ENCODE measurements at places on chromosomes 3 and 15.

DNA sequence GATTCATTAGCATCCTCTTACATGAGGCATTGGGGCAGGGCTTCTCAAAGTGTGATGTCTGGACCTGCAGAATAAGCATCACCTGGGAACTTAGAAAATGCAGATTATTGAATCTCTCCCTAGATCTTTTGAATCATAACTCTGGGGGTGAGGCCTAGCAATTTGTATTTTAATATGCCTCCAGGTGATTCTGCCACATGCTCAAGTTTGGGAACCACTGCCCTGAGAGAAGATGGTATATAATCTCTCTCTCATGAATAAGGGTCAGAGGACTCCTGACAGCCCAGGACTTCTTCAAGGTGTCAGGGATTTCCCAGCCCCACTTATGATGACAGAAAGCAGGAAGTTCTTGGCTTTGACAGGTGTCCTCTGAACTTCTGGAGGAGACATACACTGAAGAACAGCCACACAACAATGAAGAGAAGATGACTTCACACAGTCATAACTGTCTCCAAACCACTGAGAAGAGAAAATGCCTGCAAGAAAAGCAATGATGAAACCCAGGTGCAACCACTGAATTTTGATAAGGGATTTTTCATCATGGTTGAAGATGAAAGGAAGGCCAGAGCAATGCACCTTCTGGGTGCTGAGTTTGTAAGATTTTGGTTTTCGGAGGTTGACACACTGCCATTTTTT lies 211.9 kb upstream of the MRPL3 start:
- no peak for DNase-seq

- DNase-seq = no peak
Measured at GRCh38 chr3:151383956-151384355, 597 bp downstream of the P2RY12 start.

- no peak for DNase-seq
Measured at GRCh38 chr15:31439328-31439727, 112.7 kb downstream of the KLF13 start.

DNA sequence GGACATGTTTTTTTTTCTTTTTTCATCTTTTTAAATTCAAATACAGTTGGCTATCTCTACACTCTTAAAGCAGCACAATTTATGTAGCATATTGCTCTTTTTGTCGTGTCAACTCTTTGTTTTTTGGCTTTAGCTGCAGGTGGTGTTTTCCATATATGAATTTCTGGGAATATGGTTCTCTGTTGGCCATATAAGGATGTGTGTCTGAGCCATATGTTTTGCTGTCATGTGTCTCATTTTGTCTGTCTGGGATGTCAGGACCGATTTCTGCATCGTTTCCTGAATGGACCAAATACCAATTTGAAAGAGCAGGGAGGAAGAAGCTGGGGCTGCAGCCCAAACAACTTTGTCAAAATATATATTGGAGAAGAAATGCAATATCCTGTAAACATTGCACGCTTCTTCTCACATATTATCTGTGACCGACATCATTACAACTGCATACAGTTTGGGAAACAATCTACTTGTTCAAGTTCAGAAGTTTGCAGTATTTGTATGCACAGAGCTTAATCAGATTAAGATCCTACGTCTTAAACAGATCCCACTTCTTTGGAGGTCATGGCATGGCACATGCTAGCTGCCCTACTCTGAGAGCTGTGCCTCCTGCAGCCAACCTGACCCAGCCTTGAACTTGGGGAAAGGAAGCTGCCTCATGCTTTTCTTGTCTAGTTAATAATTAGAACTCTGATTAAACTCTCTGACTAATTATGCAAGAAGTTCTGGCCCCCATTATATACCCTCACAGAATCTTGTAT lies 4.0 kb upstream of the SATB1 start:
- DNase-seq = no peak

DNA sequence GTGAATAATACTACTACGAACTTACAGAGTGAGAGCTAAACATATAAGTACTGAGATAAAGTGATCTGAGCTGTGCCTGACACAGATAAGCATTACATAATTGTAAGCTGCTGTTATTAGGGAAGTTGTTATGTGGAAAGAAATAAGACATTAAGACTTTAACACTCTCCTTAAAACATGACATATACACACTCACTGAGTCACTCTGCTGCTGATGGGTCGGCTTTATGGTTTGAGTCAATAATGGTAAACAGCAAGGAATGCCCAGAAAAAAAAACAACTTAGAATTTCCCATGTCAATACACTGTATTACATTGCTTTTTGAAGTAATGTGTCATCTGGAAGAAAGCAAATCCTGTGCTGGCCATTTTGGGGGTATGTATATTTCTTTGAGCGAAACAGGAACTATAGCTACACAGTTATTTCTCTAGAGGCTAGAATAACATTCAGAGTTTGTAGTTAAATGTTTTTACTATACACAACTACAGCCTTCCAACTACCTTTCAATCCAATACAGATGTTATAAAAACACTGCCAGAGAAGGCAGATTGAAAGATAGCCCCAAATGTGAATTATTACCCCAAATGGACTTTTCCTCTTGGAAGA lies 22.8 kb upstream of the SPRED1 start:
- DNase-seq = no peak

GRCh38 chr3:13492976-13493866 lies 13.1 kb downstream of the HDAC11 start:
- peak; percentile 9 for DNase-seq

DNA sequence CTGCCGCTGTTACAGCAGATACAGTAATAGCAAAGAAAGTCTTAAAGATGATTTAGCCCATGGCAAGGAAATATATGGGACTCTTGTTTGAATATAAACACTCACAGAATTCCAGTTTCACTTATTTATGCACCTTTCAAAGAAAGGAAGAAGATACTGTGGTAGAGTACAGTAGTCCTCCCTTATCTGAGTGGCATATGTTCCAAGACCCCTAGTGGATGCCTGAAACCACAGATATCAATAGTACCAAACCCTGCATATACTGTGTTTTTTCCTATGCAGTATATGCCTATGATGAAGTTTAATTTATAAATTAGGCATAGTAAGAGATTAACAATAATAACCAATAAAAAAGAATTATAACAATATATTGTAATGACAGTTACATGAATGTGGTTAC lies 8.2 kb downstream of the MAP2K1 start:
- no peak for DNase-seq

GRCh38 chr15:70121624-70122302 lies 24.0 kb upstream of the TLE3 start:
- DNase-seq = peak; percentile 59

DNA sequence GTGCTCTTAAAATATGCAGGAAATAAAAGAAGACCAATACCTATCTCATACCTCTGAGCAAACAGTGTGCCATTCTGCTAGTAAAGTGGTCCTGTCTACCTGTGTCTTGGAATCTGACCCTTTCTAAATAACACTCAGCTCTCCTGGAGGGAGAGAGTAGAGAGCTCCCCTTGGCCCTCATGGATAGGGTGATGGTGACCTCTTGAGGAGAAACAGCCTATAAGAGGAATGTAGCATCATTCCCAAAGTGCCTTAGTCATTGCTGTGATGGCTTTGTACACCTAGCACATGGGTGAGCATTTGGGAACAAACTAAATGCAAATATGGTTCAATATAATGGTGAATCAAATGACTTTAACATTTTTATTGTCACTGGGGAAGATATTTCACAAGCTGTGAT lies 10.0 kb downstream of the SNTN start:
- no peak for DNase-seq

DNA sequence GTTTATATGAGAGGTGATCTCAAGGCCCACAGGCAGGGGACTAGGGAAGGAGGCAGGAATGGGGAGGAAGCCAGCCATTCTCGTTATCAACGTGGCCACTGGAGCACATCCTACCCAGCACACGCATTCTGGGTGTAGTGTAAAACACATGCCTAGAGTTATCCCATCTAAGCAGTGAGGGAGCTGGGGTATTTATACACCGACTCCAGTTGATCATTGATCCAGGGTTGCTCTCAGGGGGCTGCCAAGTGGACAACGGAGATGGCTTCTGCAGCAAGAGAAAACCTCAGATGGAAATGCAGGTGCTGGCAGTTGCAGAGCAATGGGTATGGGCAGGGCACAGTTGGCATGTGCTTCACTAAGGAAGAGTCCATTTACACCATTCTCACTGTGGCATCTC lies 30.4 kb upstream of the SYNM start:
- no peak for DNase-seq

- DNase-seq = no peak
Measured at GRCh38 chr3:159200176-159200575, 398.3 kb downstream of the MFSD1 start.

GRCh38 chr15:37586011-37586583 lies 348.3 kb upstream of the TMCO5A start:
- DNase-seq = no peak

DNA sequence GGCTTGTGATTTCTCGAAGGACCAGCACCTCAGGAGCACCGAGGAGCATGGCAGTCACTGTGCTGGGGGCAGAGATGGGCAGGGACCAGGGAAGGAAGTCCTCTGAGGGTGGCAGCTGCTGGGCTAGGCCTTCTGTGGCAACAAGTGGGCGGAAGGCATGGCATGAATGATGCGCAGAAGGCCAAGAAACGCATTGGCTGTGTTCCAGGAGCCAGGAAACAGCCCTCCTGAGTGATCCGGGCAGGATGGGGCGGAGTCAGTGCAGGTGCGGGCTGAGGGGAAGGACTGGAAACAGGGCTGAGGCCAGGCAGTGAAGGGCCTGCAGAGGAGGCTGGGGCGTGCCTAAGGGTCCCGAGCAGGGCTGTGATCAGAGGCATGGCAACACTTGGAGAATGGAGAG lies 23.6 kb downstream of the MRPS11 start:
- no peak for DNase-seq

- no peak for DNase-seq
Measured at GRCh38 chr15:49265911-49266310, 95.9 kb downstream of the GALK2 start.

- peak; percentile 92 for DNase-seq
Measured at GRCh38 chr15:34799149-34800101, 4.1 kb upstream of the ACTC1 start.

- DNase-seq = no peak
Measured at GRCh38 chr3:128123156-128123537, 465 bp downstream of the RUVBL1 start.

GRCh38 chr3:193711964-193712598 lies 119.1 kb downstream of the OPA1 start:
- no peak for DNase-seq

GRCh38 chr3:149625795-149626194 lies 32.0 kb downstream of the WWTR1 start:
- DNase-seq = no peak

GRCh38 chr3:160661660-160662059 lies 15.3 kb upstream of the ARL14 start:
- no peak for DNase-seq

DNA sequence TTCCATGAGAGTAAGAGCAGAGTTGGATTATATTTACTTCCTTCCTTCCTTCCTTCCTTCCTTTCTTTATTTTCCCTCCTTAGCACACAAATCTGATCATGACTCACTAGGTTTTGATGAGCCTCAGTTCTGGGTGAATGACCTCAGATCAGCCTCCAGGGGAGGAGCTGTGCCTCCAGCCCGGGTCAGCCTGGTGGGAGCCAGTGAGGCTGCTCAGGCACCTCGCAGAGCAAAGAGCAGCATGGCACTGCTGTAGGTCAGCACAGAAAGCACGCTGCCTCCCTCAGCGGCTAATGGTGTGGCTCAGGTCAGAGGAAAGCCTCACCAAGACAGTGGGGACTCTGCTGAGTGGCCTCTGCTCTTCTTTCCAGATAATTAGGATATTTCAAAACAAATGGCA lies 108.5 kb downstream of the SYNPR start:
- DNase-seq = no peak

GRCh38 chr3:103002425-103003176 lies 567.8 kb downstream of the ZPLD1 start:
- no peak for DNase-seq

All from heart left ventricle (tissue), 16 donors.